ENCODE measurements at places on chromosomes 5 and 9.

DNA sequence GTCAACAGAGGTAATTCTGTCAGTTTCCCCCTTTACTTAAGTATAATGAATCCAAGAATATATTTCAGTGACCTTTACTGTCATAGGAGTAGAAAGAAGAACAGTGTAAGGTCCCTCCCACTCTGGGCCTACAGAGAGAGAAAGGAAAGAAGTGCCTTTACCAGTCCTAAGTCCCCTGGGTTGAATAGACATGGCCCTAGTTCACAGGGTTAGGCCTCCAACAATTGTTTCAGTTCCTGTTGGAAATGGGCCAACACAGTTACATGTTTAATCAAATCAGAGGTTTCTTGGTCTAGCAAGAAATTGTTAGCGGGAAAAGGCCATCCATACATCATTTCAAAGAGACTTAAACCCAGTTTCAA is 605.6 kb downstream of the MTRR start:
- DNase-seq, result no peak

DNA sequence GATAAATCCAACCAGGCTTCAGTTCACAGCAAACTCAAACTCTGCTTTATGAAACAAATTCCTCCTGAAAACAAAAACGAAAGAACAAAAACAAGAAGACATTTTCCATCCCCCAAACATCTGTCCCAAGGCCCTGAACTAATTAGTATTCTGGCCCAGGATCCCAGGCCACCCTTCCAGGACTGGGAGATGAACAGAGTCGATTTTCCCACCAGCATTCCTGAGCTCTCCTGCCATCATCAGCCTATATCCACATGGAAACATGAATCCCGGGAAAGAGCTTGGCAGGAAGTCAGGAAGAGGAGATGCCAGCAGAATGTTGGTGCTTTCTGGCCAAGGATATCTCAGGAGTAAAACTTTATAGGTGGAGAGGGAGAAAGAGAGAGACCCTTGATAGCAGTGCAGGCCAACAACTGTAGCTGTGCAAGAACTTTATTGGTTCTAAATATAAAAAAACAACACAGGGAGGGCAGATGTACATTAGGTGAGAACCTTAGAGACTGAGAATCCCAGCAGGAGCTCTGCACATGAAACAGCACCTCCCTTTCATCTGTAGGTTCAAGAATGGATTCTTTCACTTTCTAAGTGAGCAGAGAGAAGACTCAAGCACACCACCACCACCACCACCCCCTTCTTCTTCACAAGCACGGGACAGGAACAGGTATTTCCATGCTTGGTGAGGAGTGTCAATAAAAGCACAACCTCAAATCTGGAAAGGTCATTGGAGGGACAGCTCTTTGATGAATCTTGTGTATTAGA is 190.7 kb upstream of the TAS2R1 start:
- DNase-seq, result peak; percentile 49

GRCh38 chr5:89595056-89595455 is 712.1 kb upstream of the MEF2C start:
- DNase-seq, result peak; percentile 94

DNA sequence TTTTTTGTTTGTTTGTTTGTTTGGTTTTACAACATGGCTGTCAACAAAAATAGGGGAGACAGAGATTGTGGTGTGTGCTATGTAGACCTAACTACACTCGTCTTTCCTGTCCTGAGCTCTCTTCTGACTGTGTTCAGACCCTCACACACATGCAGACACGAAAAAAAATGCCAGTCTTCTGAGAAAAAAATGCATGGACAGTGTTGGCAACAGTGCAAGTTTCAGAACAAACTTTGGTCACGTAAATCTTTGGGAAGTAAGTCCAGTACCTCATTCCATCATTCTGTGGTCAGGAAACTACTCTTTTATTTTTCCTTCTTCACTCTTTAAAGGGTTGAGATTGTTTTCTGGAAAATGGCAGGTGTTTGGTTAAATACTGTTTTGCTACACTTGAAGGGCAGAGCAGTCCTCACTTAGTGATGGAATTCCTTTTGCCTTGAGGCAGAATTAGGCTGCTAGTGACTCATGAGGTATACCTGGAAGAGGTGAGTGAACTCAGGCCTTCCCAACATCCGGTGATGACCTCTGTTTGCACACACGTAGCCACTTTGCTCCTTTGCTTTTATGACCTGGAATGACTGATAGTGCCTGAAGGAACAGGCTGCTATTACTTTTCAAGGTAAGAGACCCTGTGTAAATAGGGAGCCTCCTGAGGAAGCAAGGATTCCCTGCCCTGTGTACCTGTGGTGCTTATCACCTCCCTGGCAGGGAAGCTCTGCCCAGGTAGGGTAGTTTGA is 81.6 kb upstream of the TNFAIP8 start:
- peak; percentile 10 for DNase-seq

DNA sequence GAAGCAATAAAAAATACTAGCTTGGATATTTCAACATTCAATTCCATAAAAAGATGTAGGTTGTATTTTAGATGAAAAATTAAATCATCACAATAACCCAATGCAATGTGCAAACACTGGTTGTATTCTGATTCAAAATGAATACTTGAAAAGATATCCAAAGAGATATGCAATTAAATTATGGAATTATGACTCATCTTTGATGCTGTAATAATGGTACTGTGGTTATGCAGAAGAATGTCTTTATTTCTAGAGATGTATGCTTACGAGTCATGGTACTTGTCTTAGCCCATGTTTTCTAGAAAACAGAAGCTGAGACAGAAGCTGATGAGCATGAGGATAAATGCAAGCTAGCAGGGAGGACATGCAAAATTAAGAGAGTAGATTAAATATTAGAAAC is 1941.4 kb upstream of the NUDT12 start:
- peak; percentile 54 for DNase-seq

GRCh38 chr9:134689321-134690181 is 47.9 kb downstream of the COL5A1 start:
- peak; percentile 36 for DNase-seq

- DNase-seq, result no peak
Measured at GRCh38 chr9:121652838-121653231, 1.4 kb downstream of the DAB2IP start.

- DNase-seq, result no peak
Measured at GRCh38 chr5:138258704-138259292, 15.6 kb downstream of the GFRA3 start.

DNA sequence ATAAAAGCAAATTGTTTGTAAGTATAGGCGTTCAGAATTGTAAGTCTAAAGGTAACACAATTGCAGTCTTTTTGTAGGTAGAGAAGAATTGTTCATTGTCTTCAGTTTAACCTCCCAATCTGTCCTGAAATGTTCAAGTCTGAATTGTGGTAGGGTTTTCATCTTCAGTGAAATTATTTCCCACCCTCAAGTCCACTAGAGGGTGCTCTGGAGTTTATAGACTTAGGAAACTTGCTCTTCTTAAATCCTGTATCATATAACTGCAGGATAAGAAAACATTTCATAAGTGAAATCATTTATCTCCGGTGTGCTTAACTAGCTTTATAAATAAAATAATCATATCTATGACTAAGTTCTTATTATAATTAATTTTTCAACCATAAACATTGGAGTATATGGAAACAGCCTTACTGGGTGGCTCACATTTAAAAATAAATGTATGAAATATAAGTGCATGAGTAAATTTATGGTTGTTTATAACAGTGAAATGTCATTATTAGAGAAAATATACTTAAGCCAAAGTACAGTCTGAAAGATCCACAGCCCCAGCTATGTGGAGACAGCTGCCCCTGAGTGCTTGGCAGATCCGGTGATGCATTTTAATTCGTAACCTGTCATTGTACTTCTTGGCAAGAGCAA is 182.4 kb upstream of the OTULINL start:
- DNase-seq, result peak; percentile 73

DNA sequence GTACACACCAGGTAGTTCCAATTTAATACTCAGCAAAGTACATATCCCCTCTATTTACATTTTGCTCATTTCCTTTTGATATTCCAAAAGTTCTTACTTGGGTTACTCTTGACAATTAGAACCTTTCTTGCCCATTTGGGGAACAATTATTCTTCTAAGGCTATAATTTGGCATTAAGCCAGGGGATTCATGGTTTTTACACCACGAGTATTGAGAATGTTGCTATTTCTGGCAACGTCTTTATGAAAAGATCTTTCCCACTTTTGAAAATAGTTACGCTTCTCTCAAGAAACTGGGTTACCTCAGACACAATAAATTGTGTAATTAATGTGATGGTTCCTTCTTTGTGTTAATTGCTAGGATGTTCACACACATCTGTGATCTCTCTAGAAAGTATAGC is 11.5 kb upstream of the CAAP1 start:
- no peak for DNase-seq

GRCh38 chr5:135642488-135642870 is 63.7 kb upstream of the CXCL14 start:
- no peak for DNase-seq

DNA sequence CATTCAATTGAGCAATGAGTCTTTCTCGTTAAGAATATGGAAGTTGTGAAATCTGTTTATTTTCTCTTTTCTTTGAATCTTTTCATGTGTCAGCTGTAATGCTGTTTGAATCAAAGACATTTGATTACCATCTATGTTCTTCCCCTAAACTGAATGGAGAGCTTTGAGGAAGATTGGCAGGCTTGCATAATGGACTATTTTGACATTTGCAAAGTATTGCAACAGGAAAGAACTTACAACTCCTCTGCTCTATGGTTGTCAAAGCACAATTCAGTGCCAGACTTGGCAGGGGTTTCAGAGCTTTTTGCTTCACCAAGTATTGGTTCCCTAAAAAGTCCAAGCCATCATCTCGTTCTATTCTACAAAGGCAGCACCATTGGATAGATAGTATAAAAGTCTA is 549.0 kb upstream of the NUDT12 start:
- no peak for DNase-seq

GRCh38 chr9:38263532-38263931 is 129.0 kb upstream of the ALDH1B1 start:
- peak; percentile 25 for DNase-seq

DNA sequence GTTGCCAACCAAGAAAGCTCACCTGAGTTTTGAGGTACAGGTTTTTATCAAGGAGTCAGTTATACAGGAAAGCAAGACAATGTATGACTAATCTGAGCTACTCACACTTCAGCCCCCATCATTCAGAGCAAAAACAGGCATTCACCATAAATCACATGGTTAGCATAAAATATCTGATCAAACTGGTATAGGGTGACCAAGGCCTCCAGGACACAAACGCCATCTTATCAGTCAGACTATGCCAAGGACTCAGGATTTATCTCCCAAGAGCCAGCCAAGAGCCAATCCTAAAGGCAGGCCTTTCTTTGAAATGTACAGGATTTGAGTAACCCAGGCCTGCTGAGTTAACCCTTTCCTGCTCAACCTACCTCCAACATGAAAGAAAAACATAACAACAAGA is 313.0 kb upstream of the NREP start:
- no peak for DNase-seq

DNA sequence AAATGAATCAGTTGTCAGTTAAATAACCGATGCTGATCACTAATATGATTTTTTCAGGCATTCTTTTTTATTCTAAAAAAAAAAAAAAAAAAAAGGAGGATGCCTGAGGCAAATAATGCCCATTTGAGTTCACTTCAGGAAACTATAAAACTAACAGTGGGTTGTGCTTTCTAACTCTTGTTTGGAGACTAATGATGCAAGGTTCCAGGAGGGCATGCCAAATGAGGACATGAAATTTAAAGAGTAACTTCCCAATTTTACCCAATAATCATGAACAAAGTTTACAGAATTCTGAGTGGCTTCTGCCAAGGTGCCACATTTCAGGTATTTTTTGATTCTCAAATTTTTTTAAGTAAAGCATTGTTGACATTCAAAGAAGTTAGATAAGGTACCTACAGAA is 41.0 kb downstream of the CEP120 start:
- DNase-seq, result no peak

DNA sequence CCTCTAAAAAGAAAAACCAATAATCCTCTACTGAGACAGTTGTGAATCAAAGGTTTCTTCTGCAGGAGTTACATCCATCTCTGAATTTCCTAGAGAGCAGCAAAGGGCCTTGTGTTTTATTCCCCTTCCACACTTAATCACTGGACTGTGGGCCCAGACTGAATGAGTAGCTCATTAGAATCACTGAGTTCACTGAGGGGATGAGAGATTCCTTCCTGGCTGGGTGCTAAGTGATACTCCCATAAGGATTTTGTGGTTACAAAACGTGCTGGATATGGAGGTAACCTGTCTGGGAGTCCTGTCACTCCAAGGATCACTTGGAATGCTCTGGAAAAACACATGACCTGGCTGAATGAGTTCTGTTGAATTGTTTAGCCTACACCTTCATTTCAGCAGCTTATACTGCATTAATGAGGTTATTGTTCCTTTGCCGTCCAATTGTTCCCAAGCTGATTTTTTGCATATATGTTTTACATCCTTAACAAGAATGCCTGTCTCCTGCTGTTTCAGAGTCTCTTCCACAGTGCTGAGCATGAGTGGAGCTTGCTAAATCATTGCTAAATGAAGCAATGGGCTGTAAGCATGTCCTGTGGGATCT is 82.9 kb downstream of the MEF2C start:
- DNase-seq, result peak; percentile 32

DNA sequence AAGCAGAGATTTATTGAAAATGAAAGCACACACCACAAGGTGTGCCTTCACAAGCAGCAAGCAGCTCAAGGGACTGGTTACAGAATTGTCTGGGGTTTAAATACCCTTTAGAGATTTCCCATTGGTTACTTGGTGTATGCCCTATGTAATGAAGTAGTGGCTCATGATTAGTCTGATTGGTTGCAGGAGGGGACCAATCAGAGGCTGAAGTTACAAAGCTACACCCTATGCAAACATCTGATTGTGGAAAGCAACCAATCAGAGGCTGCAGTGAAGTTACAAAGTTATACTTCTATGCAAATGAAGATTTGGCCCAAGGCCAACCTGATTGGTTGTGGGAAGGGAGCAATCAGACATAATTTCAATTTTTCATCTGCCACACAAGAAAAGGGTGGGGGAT is 119.9 kb downstream of the C9orf152 start:
- peak; percentile 30 for DNase-seq
